DMS153 (cell line): ENCODE measurements at places on chromosomes 6 and 20.

GRCh38 chr20:59944726-59945125 is 4.5 kb downstream of the FAM217B start:
- no peak for DNase-seq

GRCh38 chr6:7644417-7644816 is 54.4 kb downstream of the SNRNP48 start:
- DNase-seq: no peak

GRCh38 chr6:42690151-42690702 is 32.2 kb downstream of the PRPH2 start:
- DNase-seq: no peak

GRCh38 chr6:18177286-18177965 is 22.2 kb downstream of the KDM1B start:
- no peak for DNase-seq

GRCh38 chr6:106536357-106536756 is 92.9 kb downstream of the RTN4IP1 start:
- DNase-seq: no peak

DNA sequence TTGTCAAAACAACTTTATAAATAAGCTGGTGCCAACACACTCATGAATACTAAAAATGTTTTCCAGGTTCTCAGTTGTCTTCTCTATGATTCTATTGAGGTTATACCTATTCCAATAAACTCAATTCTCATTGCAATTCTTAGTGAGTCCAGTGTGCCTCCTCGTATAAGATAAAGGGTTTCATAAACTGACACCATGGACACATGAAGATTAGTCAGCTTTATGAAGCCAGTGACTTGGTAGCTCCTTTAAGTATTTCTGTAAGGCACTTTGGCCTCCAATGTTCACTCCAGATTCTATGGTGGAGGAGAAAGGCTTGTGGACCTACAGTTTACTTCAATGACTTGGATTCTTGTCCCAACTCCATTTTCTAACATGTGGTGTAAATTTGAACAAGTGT is 521.3 kb upstream of the JARID2 start:
- no peak for DNase-seq

GRCh38 chr6:99331531-99331930 is 17.9 kb downstream of the FAXC start:
- DNase-seq: no peak

DNA sequence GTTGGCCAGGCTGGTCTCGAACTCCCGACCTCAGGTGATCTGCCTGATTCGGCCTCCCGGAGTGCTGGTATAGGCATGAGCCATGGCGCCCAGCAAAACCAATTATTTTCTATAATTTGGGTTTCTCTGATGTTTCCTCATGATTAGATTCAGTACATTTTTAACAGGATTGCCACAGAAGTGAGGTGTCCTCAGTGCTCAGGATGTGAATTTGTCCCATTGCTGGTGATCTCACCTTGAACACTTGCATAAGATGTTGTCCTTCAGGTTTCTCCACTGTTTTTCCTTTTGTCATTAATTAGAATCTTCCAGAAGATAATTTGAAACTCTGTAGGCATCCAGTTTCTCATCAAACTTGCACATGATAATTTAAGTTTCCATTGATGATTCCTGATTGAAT is 45.4 kb upstream of the RPL7L1 start:
- no peak for DNase-seq

DNA sequence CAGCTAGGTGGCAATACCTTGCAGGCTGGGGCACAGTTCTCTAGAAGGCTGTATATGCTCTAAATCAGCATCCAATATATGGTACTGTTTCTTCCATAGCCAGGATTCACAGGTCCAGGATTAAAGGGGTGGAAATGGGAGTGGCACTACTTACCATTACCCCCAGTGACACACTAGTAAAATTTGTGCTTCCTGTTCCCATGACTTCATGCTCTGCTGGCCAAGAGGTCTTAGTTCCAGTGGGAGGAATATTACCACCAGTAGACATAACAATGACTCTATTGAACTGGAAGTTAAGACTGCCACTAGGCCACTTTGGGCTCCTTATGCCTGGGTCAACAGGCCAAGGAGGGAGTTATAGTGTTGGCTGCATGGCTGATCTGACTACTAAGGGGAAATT is 174.3 kb upstream of the TNFAIP3 start:
- no peak for DNase-seq

DNA sequence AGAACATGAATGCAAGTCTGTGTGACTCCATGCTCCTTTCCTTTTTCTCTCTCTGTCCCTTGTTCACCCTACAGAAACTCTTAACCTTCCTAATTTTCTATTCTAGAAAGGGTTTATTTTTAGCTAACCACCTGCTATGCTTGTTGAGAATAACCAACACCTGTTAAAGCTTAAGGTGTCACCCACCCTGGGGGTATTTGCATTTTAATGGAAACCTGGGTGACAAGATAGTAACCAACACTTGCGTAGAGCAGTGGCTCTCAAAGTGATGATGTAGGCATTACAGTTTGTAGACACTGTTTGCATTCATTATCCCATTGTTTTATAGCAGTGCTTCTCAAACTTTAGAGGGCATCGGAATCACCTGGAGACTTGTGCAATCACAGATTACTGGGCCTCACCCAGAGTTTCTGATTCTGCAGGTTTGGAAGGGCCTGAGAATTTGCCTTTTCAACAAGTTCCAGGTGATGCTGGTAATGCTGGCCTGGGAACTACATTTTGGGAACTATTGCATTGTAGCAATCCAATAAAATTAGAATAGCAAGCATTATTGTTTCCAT is 114.4 kb upstream of the ARMC2 start:
- DNase-seq: no peak

- DNase-seq: peak; percentile 71
Measured at GRCh38 chr6:21999012-21999528, 297.8 kb downstream of the PRL start.

DNA sequence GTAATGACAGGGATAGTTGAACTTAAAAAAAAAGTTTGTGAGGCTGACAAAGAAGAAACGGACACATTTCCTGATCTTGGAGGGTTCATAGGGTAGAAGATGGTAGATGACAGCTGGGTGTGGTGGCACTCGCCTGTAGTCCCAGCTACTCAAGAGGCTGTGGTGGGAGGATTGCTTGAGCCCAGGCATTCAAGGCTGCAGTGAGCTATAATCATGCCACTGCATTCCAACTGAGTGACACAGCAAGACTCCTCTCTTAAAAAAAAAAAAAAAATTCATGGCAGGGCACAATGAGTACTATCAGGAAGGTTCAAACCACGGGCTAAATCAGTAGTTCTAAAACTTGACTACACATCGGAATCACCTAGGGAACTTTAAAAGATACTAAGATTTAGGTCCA is 2.0 kb upstream of the MICA start:
- no peak for DNase-seq

DNA sequence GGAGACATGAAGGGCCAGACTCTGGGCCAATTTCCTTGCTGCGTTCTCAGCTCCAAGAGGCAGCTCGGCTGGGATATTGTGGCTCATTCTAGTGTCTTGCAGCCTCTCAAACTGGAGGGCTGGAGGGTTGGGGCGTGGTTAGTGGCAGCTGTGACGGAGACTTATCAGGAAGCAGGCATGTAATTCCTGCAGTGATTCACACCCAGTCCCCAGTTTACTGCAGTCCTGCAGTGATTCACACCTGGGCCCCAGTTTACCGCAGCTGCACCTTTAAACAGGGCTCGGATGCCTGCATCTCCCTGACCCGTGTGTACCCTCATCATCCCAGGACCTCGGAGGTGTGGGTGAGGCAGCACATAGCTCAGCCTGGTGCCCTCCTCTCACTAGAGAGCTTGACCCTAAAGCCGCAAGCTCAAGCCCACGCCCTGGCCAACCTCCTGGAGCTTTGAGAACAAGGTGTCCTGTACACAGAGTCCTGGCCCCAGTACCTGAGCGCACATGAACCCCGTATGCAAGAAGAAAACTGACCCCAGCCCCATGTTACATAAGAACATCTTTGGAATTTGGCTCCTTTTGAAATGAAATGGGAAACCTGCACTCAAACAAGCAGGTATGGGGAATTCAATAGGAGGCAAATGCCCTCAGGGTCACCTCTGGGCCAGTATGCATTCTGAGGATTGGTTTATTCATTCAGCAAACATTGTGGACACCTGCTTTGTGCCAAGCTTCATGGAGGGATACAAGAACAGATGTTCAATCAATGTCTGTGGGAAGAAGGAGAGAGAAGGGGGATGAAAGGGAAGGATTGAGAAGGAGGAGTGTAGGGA is 55.3 kb upstream of the FAM83D start:
- DNase-seq: no peak

- no peak for DNase-seq
Measured at GRCh38 chr6:109076377-109076776, 18.3 kb downstream of the SESN1 start.
